DND-41 (cell line): ENCODE measurements at places on chromosomes 4 and X.

GRCh38 chrX:153827903-153828302 is 2.4 kb downstream of the PDZD4 start:
- no peak overlapping the region for H3K4me3 ChIP-seq
- H3K27ac ChIP-seq, result no peak overlapping the region
- no peaks in the 10 kb centered on the region for H3K27me3 ChIP-seq
- H3K36me3 ChIP-seq, result no peaks in the 10 kb centered on the region

DNA sequence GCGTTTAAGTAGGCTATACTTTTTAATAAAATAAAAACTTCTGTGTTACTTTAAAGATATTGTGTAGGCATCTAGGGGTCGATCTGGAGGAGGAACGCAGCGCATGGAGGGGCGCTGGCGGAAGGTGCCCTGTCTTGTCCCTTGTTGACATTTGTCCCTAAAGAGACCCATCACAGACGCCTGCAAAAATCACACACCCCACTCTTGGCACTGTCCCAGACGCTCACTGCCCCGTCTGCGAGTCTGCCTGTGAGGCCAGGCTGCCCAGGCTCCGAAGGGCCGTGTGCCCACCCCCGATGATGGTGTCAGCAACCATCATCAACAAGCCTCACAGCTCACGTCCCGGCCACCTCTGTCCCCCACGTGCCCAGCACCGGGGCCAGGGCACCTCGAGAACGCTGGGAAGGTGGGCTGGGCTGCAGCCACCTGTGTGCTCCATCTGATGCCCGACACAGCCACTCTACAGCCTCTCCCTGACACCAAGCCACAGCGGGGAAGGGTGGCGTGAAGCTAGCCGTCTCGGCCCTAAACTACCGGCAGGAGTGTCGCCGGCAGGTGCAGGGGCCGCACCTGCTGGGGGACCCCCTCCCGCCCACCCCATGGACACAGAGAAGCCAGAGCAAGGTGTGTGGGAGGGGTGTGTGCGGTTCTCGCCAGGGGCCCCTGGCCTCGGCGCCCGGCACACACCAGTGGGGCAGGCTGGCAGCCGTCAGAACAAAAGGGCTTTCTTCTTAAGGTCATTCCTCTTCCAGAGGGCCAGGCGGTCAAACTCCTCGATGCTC is 26.8 kb upstream of the AFAP1 start:
- H3K36me3 ChIP-seq, result no peaks in the 10 kb centered on the region
- H3K27me3 ChIP-seq, result no peaks in the 10 kb centered on the region
- no peak overlapping the region for H3K27ac ChIP-seq

- H3K4me1 ChIP-seq, result no peaks in the 10 kb centered on the region
- H3K27me3 ChIP-seq, result no peaks in the 10 kb centered on the region
- no peaks in the 10 kb centered on the region for H3K36me3 ChIP-seq
- H3K4me3 ChIP-seq, result no peak overlapping the region
- H3K27ac ChIP-seq, result no peak overlapping the region
- DNase-seq, result no peak
Measured at GRCh38 chr4:43709443-43709842, 739.2 kb downstream of the KCTD8 start.

DNA sequence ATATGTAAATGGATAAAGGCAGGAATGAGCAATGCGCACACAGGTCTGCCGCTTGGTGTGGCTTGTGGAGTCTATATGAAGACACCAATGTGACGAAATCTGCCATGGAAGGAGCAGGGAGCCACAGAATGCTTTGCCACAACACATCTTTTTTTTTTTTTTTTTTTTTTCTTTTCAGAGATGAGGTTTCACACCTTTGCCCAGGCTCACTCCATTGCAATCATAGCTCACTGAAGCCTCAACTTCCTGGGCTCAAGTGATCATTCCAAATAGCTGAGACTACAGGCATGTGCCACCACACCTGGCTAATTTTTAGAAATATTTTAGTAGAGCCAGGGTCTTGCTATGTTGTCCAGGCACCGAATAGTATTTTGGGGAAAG is 17.4 kb upstream of the SLC34A2 start:
- H3K36me3 ChIP-seq, result no peaks in the 10 kb centered on the region
- DNase-seq, result no peak
- no peaks in the 10 kb centered on the region for H3K4me1 ChIP-seq
- H3K4me3 ChIP-seq, result no peak overlapping the region

- DNase-seq, result no peak
- H3K27ac ChIP-seq, result no peak overlapping the region
Measured at GRCh38 chrX:96438803-96439202, 245.8 kb upstream of the DIAPH2 start.

GRCh38 chr4:112916868-112917267 is 132.6 kb upstream of the ANK2 start:
- H3K27me3 ChIP-seq, result peaks cover 15% of the 10 kb centered on the region
- H3K27ac ChIP-seq, result no peak overlapping the region
- H3K36me3 ChIP-seq, result no peaks in the 10 kb centered on the region
- no peaks in the 10 kb centered on the region for H3K4me1 ChIP-seq
- DNase-seq, result no peak

GRCh38 chr4:109990261-109991257 is 77.9 kb downstream of the EGF start:
- H3K27ac ChIP-seq, result no peak overlapping the region
- no peaks in the 10 kb centered on the region for H3K4me1 ChIP-seq
- H3K27me3 ChIP-seq, result peaks cover 3% of the 10 kb centered on the region
- H3K36me3 ChIP-seq, result no peaks in the 10 kb centered on the region
- peak; percentile 21 for DNase-seq

- no peaks in the 10 kb centered on the region for H3K27me3 ChIP-seq
- H3K4me3 ChIP-seq, result no peak overlapping the region
- H3K36me3 ChIP-seq, result peaks cover 25% of the 10 kb centered on the region; the same call in 1 of the 2 replicates
- peak; percentile 18 for DNase-seq
- H3K27ac ChIP-seq, result no peak overlapping the region
Measured at GRCh38 chr4:41957634-41958033, 22.4 kb downstream of the TMEM33 start.

DNA sequence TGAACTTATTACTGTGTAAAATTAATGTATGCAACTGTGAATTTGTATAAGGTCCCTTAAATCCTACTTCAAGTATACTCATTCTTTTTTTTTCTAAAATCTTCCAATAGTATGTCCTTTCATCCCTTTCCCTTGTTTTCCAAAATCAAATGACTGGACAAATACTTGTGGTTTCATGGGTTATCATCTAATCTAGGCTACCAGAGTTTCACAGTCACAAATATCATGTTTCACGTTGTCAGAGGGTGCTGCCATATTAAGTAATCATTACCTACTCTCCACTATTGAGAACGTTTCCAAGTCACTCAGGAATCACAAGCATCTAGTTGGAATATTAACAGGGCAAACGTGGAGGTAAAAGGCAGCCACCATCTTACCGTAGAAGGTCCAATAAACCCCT is 1235.0 kb upstream of the TENM3 start:
- H3K27me3 ChIP-seq, result no peaks in the 10 kb centered on the region
- no peak overlapping the region for H3K27ac ChIP-seq
- no peaks in the 10 kb centered on the region for H3K4me1 ChIP-seq
- no peak for DNase-seq
- no peaks in the 10 kb centered on the region for H3K36me3 ChIP-seq

DNA sequence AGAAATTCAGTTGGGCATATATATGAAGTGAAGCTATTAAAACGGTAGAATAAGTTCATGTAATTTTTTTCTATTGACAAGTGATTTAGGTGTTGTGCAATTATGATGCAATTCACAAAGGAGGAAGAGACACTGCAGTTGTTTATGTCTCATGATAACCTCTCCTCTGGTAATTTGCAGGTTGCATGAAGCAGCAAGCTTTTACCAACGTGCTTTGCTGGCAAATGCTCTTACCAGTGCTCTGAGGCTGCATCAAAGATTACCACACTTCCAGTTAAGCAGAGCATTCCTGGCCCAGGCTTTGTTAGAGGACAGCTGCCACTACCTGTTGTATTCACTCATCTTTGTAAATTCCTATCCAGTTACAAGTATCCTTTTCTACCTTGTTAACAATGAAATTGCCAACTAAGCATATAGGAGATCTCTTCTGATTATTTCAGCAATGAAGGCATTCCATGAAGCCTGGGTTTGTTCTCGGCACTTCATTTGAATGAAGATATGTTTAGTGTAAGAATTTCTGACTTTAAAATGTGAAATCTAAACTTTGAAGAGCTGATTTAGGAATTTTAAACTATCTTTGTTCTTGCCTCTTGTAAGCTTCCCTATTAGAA is 3.9 kb downstream of the TMEM33 start:
- H3K36me3 ChIP-seq, result peaks cover 62% of the 10 kb centered on the region
- H3K27me3 ChIP-seq, result no peaks in the 10 kb centered on the region
- no peak for DNase-seq
- H3K27ac ChIP-seq, result no peak overlapping the region

DNA sequence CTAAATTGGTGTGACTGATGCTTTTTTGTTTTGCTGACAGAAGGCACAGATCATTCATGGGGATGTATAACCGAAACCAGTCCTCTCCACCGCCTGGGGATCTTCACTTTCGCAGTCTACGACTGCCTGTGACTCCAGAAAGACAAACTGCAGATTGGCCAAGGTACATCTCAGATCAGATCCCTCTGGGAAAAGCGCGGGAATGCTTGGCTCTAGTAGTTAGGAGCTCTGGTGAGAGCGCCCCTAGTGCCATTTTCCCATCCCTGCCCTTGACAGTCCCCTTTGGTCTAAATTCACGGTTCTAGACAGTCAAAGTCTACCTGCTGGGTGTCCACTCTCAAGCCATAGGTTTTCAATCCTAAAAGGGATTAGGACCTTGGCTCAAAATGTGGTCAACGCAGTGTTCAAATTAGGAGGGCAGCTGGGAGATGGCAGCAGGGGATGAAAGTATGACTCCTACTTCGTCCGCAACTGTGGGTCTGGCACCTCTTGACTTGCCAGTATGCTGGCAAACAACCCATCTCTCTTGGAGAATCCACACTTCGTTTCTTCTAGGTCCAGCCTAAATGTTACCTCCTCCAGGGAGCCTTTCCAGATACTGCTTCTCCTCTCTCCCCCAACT is 6.9 kb upstream of the HAND2 start:
- no peak for DNase-seq
- H3K36me3 ChIP-seq, result no peaks in the 10 kb centered on the region
- H3K4me3 ChIP-seq, result no peak overlapping the region
- H3K4me1 ChIP-seq, result no peaks in the 10 kb centered on the region

DNA sequence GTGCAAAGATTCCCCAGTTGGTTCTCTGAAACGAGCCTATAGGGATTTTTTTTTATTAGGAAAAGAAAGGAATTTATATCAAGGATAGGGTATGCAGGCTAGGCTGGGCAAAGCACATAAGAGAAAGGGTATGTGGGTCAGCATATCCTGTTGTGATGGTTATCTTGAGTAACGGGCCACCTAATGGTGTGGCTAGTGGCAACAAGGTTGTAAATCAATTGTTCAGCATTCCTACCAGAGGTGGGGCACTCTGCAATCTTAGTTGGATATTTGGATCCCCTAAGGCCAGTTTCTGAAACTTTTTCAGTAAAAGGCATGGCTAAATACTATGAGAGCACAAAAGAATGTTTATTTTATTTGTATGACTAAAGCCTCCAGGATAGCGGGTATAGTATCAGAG is 42.7 kb downstream of the DCAF12L1 start:
- no peaks in the 10 kb centered on the region for H3K27me3 ChIP-seq
- H3K4me3 ChIP-seq, result no peak overlapping the region
- no peak overlapping the region for H3K27ac ChIP-seq
- H3K36me3 ChIP-seq, result no peaks in the 10 kb centered on the region
- DNase-seq, result no peak
